ENCODE measurements at places on chromosomes 5 and 9.

DNA sequence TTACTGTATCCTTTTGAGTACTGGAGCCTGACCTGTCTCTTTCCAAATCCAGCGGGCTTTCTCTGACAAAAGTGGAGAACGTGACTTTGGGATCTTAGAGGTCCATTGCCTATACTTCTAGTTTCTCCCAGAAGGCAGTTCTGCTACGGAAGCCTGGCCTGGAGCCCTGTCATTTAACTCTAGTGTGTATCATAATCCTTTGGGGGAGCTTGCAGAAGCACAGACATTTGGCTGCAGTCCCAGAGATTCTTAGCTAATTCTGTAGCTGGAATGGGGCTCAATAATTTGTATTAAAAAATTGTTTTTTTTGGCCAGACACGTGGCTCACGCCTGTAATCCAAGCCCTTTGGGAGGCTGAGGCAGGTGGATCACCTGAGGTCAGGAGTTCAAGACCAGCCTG is 3.0 kb downstream of the HARS2 start:
- no peak for DNase-seq

GRCh38 chr5:43413966-43414365 is 1.8 kb upstream of the CCL28 start:
- no peak for DNase-seq

DNA sequence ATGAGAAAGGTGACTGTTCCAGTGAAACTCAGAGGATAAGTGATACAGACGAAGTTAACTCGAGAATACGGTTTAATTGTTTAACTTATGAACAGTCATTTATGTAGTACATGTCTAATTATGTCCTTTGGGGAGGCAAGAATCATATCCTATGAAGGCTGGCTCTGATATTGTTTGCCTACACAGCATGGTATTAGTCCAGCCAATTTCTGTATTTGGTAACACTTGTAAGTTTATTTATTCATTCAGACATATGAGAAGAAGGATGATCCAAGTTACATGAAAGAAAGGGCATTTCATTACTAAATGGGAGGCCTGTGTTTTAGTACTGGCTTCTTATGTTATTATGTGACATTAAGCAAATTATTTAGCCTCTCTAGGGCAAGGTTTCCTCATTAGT is 199.7 kb downstream of the NNT start:
- no peak for DNase-seq

GRCh38 chr9:126699401-126699881 is 85.7 kb downstream of the LMX1B start:
- DNase-seq, result no peak

DNA sequence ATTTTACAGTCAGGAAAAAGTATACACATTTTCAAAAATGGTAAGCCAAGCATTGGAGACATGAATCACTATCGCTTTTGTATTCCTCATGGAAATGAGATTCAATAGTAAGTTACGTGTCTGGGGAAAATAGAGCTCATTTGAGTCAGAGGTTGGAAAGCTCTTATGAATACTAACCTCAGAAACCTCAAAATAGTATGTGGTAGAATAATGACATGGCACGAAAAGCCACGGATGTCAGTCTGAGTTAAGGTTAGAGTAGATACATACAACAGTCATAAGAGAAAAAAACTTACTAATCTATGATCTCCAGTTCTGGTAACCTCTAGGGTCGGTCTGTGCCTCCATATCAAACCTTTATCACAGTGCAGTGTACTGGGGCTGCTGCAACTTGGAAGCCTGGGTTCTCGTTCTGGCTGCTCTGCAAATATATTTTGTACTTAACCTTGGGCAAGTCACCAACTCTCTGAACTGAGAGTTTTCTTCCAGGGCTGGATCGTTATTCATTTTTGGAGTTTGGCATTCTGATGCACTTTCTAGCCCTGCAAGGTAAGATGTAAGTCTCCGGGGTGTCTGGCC is 31.8 kb downstream of the MAP1B start:
- DNase-seq, result peak; percentile 98

GRCh38 chr9:109743696-109744095 is 36.3 kb upstream of the PALM2AKAP2 start:
- no peak for DNase-seq

DNA sequence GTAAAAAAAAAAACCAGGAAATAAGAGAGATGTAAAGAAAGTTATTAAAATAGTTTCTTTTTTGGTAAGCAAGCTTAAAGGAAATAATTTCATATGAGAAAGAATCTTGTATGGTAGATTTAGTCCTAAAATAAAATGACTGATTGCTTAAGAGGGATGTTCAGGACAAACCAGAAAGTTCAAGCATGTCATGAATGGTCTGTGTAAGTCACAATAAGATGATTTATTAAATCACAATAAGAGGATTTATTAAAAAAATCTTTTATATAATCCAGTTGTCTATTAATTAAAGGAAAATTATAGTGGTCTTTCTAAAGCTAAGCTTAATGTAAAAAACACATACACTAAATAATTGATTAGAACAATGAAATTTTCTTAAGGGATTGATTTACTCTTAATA is 91.8 kb upstream of the OR13F1 start:
- peak; percentile 16 for DNase-seq
